ENCODE measurements at places on chromosomes 12 and 14. TPM values are rescaled to one million over a fixed set of nuclear protein-coding genes. Genes with fewer than 3 reads are reported as not detected.

DNA sequence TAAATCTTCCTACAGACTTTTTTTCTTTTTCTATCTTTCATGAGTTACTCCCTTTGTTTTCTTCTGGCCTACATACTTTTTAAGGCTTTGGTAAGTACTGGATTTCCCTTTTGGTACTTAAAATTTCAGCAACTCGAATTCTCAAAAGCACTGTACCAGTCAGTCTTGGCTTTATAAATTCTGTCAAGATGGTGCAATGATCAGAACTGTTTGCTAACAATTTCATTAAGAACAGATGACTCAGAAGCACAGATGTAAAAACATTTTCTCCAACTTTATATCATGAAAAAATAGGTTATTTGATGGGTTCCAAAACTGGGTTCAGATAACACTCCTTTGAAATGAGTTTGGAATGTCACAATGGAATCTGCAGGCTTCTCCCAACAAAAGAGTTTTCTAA lies 1961.8 kb upstream of the FLRT2 start:
- no peak for DNase-seq

Gene STRN3
- total RNA-seq: 19.7 TPM

Gene DENND5B
- total RNA-seq: 18.6 TPM

Gene NTS
- total RNA-seq: 0.20 TPM

DNA sequence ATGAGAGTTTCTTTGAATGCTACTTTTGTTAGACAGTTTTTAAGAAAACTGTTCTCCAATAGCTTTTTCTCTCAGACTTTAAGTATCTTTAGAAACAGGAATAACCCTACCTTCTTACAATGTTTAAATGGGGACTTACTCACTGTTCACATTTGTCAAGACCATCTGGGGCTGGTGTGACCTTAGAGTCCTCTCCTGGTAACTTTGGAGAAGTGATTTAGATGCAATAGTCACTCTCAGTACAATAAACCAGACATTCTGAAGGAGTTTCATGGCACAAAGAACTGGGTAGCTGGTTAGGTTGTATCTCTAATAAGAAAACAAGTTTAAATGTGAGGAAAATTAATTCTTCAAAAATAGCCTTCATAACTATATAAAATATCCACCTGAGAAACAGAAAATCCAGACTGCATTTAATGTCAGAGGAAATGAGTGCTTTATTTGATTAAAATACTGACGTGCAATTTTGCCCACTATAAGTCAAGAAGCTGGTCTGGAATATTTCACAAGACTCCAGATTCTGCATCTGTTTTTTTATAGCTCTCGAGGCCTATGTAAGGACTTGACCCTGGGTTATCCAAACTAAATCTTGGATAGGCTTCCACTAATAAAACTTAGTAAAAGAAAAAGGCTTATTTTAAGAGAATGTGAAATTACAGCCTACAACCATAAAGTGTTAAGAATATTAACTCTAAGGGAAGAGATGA lies 108.7 kb downstream of the PTGER2 start:
- no peak for DNase-seq
